ENCODE measurements at places on chromosomes 1 and 21.

- DNase-seq: no peak
Measured at GRCh38 chr1:155300553-155301329, 497 bp downstream of the PKLR start.

- DNase-seq: no peak
Measured at GRCh38 chr1:65068202-65069010, 79.6 kb upstream of the AK4 start.

DNA sequence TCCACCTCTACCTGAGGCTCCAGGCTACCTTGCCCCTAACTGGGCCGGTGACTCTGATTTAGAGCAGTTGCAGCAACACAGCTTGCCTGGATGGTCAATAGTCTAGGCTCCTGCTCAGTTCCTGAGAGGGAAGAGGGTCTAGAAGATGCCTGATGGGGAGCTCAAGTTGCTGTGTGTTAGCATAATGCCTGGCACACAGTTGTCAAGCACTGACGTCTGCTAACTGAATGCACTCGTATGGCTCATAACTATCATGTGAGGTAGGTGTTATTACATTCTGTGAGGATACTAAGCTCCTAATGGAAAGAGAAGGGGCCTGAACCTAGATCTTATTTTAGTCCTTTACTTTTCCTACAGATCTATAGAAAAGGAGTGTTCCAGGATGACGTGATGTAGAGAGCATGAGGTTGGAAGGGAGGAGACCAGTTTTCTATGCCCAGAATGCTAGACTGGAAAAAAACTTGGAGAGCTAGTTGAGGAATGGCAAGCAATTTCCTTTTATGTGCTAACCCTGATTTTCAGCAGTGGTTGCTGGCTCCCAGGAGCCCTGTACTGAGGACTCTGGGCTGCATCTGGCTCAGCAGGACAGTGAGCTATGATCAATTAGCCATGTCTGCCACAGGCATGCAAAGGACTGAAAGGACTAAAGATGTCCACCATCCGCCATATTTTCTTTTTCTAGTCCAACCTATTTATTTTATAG lies 30.0 kb downstream of the FAM78B start:
- no peak for DNase-seq

GRCh38 chr1:220670365-220670764 lies 19.8 kb upstream of the C1orf115 start:
- DNase-seq: no peak

- DNase-seq: no peak
Measured at GRCh38 chr1:167412920-167413319, 105.4 kb downstream of the CD247 start.
